GDM1 (cell line): ENCODE measurements at places on chromosomes 12 and 14.

DNA sequence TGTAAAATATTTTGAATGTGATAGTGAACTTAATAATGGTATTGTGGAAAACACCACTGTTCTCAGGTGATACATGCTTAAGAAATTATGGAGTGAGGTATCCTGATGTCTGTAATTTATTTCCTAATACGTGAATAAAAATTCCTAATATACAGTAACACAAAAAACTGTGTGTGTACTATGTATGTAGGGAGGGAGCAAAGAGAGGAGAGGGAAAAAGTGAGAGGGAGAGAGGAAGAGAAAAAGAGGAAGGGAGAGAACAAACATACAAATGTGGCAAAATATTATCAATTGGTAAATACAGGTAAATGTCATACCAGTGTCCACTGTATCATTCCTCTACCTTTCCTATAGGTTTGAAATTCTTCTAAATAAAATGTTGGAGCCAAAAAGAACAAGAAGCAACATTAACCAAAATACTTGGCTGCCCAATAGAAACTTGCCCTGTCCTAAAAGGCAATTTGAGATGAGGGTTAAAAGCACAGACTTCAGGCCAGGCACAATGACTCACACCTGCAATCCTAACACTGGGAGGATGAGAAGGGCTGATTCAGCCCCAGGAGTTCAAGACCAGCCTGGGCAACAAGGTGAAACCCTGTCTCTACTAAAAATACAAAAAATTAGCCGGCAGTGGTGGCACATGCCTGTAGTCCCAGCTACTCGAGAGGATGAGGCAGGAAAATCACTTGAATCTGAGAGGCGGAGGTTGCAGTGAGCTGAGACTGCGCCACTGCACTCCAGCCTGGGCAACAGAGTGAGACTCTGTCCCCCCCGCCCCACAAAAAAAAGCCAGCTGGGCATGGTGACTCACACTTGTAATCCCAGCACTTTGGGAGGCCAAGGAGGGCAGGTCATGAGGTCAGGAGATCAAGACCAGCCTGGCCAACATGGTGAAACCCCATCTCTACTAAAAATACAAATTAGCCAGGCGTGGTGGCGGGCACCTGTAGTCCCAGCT lies 14.5 kb downstream of the R3HDM2 start:
- DNase-seq = no peak

DNA sequence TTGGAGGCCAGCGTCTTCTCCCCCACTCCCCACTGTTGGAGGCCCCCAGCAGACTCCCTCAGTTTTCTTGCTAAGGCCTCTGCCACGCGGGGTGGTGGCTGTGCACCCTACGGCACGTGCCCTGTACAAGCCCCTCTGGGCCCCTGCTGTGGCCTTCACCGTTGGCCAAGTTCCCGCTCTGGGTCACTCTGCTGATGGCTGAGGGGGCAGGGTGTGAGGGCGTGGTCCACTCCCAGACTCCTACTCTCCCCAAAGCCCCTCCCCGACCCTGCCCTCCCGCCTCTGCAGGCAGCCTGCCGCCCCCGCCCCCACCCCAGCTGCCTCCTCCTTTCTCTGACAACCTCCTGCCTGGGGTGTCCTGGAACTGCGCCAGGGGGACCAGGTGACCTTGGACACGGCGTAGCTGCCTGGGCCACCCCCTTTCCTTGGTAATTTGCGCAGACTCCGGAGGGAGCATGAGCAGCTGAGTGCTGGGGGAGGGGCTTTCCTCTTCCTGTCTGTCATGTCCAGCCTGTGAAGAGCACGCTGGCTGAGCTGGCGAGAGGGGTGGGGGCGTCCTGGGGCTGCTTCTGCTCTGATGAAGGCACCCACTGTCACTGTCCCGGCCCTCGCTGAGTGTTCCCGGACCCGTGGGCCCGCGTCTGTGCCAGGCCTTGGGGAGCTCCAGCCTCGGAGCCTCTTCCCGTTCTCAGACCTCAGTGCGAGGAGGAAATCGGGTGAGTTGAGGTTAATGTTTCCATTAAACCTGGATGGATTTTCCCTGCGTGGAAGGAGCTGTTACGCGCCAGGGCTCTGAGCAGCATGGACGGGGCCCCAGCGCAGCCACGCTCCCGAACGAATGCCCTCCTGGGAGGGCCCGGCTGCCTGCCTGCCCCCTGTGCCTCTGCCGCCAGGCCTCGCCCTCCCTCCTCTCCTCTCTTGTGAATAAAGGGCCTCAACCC lies 85.0 kb downstream of the KIF26A start:
- DNase-seq = no peak

GRCh38 chr12:24889411-24889810 lies 59.5 kb downstream of the BCAT1 start:
- DNase-seq = no peak

DNA sequence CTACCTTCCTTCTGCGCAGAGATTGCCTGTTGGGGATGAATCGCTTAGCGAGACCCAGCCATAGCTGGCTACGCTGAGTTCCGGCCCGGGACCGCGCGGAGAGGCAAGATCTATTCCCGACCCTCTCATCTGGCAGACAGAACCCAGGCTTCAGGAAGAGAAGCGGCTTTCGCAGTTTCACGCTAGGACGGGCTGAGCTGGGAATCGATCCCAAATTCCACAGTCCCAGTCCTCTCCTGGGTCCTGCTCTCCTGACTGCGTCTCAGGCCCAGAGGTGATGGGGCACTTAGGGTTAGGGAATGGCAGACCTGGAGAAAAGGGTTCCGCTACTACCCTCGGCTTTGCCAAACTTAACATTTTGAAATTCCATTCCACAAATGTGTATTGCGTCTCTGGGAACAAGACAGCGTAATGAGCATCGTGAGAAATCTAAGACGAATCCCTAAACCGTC lies 2.8 kb downstream of the PTPN21 start:
- DNase-seq = no peak

- DNase-seq = no peak
These were observed 138.8 kb upstream of the HMGA2 start for GRCh38 chr12:65685514-65685913.

GRCh38 chr14:30389134-30389876 lies 169.7 kb upstream of the G2E3 start:
- DNase-seq = no peak

GRCh38 chr12:131511391-131511802 lies 199.5 kb upstream of the SFSWAP start:
- peak; percentile 73 for DNase-seq

DNA sequence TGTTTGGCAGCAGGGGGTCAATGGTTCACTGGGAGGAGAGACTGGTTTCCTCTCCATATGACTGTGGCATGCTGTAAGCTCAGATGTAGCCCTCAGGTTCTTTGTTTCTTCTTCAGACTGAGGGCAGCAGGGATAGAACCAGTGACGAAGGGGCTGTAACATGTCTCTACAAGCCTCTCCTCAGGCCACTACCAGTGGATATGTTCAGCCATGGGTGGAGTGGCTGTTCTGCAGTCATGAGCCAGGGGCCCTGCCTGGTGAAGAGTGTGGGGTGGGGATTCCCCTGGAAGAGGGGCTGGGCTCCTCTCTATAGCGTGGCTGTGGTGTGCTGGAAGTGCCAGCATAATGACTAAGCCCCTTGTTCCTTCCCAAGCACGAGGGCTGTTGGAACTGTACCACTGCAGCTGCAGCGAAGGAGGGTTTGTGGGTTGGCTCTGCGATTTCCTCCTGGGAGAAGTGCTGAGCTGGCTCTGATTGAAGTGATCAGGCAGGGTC lies 55.8 kb downstream of the CMAS start:
- DNase-seq = peak; percentile 2

DNA sequence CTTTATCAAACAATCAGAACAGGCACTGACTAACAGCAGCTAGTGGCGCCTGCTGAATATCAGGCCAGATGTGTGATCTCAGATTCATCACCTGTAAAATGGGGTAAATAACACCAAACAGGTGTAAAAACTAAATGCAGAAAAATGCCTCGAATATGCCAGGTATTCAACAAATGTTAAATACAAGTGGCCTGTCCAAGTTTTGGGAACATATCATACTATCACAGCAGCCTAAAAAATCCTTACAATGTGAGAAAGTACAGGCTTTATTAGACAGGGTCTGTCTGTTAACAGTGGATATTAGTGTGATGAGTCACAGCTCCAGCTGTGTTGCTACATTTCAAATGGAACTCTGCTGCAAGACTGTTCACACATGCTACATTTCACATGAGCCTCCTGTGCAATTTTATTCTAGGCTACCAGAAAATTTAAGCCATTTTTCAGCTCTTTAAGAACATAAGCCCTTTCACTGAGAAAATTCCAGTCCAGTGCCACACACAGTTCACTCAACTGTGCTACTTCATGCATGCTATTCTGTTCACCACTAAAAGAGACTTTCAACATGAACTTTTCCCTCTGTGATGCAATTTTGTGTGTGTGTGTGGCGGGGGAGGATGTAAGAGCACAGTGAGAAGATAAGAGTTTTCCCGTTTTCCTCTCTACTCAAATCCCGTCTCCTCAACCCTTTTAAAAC lies 56.7 kb downstream of the MSRB3 start:
- DNase-seq = no peak

GRCh38 chr12:3614806-3615466 lies 123.9 kb downstream of the PRMT8 start:
- DNase-seq = no peak

- no peak for DNase-seq
These were observed 45.0 kb upstream of the GPR68 start for GRCh38 chr14:91289464-91289863.

DNA sequence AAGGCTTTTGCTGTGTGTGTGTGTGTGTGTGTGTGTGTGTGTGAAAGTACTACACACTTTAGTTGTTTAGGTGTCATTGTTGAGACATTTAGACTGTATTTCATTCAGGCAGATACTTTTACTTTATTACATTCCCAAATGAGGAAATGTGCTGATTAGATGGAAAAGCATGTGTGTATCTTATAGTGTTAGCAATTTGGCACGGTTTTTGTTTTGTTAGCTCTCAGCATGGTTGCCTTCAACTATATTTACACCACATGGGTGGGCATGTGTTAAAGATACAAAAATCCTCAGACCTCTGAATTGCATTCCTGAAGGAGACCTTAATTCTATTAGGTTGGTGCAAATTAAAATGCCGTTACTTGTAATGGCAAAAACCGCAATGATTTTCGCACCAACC lies 879.5 kb downstream of the DIO2 start:
- DNase-seq = no peak
